Urinary bladder (tissue), 4 donors: ENCODE measurements at places on chromosomes 7 and 10. TPM values are rescaled to one million over a fixed set of nuclear protein-coding genes. Genes with fewer than 3 reads are reported as not detected.

GRCh38 chr7:2978408-2978807, 65.3 kb downstream of the CARD11 start:
- DNase-seq, result no peak

DNA sequence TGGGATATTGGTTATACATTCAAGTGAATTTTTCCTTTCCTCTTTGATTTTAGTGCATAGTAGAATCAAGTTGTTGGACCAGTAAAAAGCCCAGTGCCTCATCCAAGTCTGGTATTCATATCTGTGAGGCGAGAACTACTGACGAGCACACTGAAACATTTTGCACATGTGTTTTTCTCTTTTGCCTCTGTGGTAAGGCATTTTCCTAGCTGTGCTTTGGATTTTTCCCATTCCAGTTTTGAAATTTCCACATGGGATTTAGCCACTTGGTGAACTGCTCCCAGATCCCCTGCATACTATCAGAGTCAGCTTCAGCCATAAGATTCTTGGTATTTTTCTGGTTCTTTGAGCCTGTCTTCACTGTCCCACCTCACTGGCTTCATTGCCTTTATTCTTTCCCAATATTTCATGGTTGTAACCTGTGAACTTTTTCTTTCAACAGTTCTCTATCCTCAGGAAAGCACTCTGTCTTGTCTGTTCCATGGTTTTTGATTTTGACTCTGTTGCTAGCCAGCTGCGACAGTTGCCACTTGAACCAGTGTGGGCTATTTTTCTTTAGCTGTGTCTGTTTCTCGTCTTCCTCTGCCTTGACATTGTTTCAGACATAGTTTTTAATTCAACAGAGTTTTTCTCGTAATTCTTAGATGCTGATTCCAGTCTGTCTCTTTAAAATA, 239.0 kb downstream of the REEP3 start:
- no peak for DNase-seq

DNA sequence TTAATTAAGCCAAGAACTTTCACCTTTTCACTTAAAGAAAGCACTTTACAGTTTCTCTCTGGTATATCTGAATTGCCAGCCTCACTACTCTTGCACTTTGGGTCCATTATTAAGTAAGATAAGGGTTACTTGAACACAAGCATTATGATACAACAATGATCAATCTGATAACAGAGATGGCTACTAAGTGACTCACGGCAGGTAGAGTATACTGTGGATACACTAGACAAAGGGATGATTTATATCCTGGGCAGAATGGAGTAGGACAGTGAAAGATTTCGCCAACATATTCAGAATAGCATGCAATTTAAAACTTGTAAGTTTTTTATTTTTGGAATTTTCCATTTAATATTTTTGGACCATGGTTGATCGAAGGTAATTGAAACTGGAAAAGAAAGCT, 34.3 kb upstream of the ITGB8 start:
- no peak for DNase-seq

- no peak for DNase-seq
Measured at GRCh38 chr10:11230498-11231167, 213.0 kb downstream of the CELF2 start.

Gene MACC1
- 7.1 TPM for total RNA-seq
